ENCODE measurements at places on chromosomes 3 and 15. TPM values are rescaled to one million over a fixed set of nuclear protein-coding genes. Genes with fewer than 3 reads are reported as not detected.

The CPN2 gene
- polyA plus RNA-seq: not detected

The CD86 gene
- polyA plus RNA-seq: not detected

The SOX14 gene
- not detected for polyA plus RNA-seq

The ADAMTS17 gene
- 2.1 TPM for polyA plus RNA-seq

The FANCD2OS gene
- polyA plus RNA-seq: not detected

The AADACL2 gene
- not detected for polyA plus RNA-seq

The CRYGS gene
- polyA plus RNA-seq: 3.2 TPM

The SEMA6D gene
- 25.1 TPM for polyA plus RNA-seq

The BSN gene
- polyA plus RNA-seq: 1.5 TPM

The SPINK8 gene
- polyA plus RNA-seq: not detected

The PLXND1 gene
- polyA plus RNA-seq: 0.83 TPM

The WDR5B gene
- 0.45 TPM for polyA plus RNA-seq

The KBTBD8 gene
- 12.0 TPM for polyA plus RNA-seq

The ADGRG7 gene
- polyA plus RNA-seq: not detected

The CX3CR1 gene
- polyA plus RNA-seq: 0.43 TPM

The CADPS gene
- 72.5 TPM for polyA plus RNA-seq

The IL5RA gene
- polyA plus RNA-seq: not detected

The ALDH1L1 gene
- 4.2 TPM for polyA plus RNA-seq

The CCR9 gene
- not detected for polyA plus RNA-seq

The MINDY2 gene
- 39.7 TPM for polyA plus RNA-seq

The CNBP gene
- 175 TPM for polyA plus RNA-seq

The NAALADL2 gene
- 5.1 TPM for polyA plus RNA-seq

The MYH15 gene
- 0.74 TPM for polyA plus RNA-seq

The TUSC7 gene
- 5.7 TPM for polyA plus RNA-seq

The ZNF662 gene
- 6.5 TPM for polyA plus RNA-seq

The PRR20G gene
- polyA plus RNA-seq: not detected

The ANKRD63 gene
- polyA plus RNA-seq: not detected

The KCNMB2 gene
- not detected for polyA plus RNA-seq

The SLC6A1 gene
- 247 TPM for polyA plus RNA-seq

The MSL2 gene
- 8.0 TPM for polyA plus RNA-seq

The UROC1 gene
- not detected for polyA plus RNA-seq

The GOLGA6D gene
- not detected for polyA plus RNA-seq

The CHL1 gene
- 62.3 TPM for polyA plus RNA-seq

The PLD1 gene
- polyA plus RNA-seq: 19.6 TPM

The SGO1 gene
- polyA plus RNA-seq: 1.9 TPM

The KY gene
- 3.0 TPM for polyA plus RNA-seq

The IL20RB gene
- polyA plus RNA-seq: not detected

The RASGRP1 gene
- 12.9 TPM for polyA plus RNA-seq

The MFN1 gene
- polyA plus RNA-seq: 27.7 TPM

The KLF15 gene
- polyA plus RNA-seq: 0.94 TPM

The SLC9C1 gene
- not detected for polyA plus RNA-seq

The EFHB gene
- 0.32 TPM for polyA plus RNA-seq

The NTRK3 gene
- 20.6 TPM for polyA plus RNA-seq

The CCDC9B gene
- 0.11 TPM for polyA plus RNA-seq

The ARL13B gene
- 5.6 TPM for polyA plus RNA-seq

The PRKCI gene
- 14.8 TPM for polyA plus RNA-seq

The GCNT3 gene
- not detected for polyA plus RNA-seq

The DOCK3 gene
- polyA plus RNA-seq: 8.6 TPM

The OXTR gene
- 3.7 TPM for polyA plus RNA-seq

The GRM7 gene
- 55.7 TPM for polyA plus RNA-seq

The RPUSD2 gene
- 2.1 TPM for polyA plus RNA-seq

The RHCG gene
- polyA plus RNA-seq: 1.0 TPM

The SOX2 gene
- polyA plus RNA-seq: 7.0 TPM

The FGF12 gene
- 149 TPM for polyA plus RNA-seq

The C2CD4A gene
- not detected for polyA plus RNA-seq

The RASGRF1 gene
- polyA plus RNA-seq: 42.9 TPM

The TGM5 gene
- polyA plus RNA-seq: 0.24 TPM

The UPK1B gene
- not detected for polyA plus RNA-seq

The ZKSCAN7 gene
- polyA plus RNA-seq: 2.7 TPM

The PROK2 gene
- 8.7 TPM for polyA plus RNA-seq
